Activated CD4-positive, alpha-beta T cell treated with anti-CD3 and anti-CD28 coated beads, Interleukin-2, amount 10 ng/mL, durations not matched to agents 7 days and 5 days (primary cell): ENCODE measurements at places on chromosomes 5 and 9. TPM values are rescaled to one million over a fixed set of nuclear protein-coding genes. Genes with fewer than 3 reads are reported as not detected.

DNA sequence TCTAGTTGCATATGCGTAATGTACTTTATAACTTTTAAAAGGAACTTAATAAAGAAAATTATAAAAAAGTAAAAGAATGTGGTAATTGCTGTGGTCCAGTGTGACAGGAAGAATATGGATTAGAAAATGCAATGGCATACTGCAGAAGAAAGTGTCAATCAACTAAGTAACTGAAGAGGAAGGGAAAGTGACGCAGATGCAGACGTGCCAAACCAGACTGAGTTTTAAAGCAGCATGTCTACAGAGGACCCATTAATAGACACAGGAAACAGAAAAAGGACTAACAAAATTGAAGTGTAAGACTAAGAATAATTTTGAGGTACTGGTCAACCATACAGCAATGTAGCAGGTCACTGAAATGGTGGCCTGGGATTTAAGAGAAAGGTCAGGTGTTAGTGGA is 73.3 kb downstream of the DPYSL3 start:
- H3K27me3 ChIP-seq = no peaks in the 10 kb centered on the region
- no peaks in the 10 kb centered on the region for H3K4me1 ChIP-seq
- H3K36me3 ChIP-seq = no peaks in the 10 kb centered on the region
- no peak overlapping the region for H3K27ac ChIP-seq
- H3K4me3 ChIP-seq = no peak overlapping the region

- H3K27ac ChIP-seq = no peak overlapping the region
- peaks cover 2% of the 10 kb centered on the region for H3K36me3 ChIP-seq
- H3K4me1 ChIP-seq = no peaks in the 10 kb centered on the region
- peaks cover 16% of the 10 kb centered on the region for H3K27me3 ChIP-seq
- H3K4me3 ChIP-seq = no peak overlapping the region
These were observed 22.7 kb upstream of the SMIM23 start for GRCh38 chr5:171762903-171763302.

DNA sequence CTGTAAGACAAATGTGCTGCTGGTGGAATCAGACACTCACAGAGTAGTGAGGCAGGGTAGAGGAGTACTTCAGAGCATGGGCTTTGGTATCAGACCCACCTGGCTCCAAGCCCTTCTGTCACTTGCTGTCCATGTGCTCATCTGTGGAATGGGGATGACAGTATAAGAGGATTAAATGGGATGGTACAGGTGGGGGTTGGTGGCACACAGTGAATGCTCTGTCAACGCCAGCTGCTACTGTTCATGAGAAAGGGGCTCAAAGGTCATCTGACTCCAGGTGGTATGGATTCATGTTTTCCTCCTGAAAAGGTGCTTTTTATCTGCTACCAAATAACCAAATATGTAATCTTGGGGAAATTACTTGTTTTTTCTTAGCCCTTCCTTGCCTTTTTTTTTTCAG is 23.0 kb upstream of the PPARGC1B start:
- no peaks in the 10 kb centered on the region for H3K4me1 ChIP-seq
- no peaks in the 10 kb centered on the region for H3K36me3 ChIP-seq
- H3K27ac ChIP-seq = no peak overlapping the region
- peaks cover 47% of the 10 kb centered on the region for H3K27me3 ChIP-seq
- no peak for DNase-seq

SLC25A2 gene
- total RNA-seq = 0.52 TPM
